ENCODE measurements at places on chromosomes 1 and 21.
A peak's percentile ranks its signal among the peaks of the same experiment; 100 is the strongest.

DNA sequence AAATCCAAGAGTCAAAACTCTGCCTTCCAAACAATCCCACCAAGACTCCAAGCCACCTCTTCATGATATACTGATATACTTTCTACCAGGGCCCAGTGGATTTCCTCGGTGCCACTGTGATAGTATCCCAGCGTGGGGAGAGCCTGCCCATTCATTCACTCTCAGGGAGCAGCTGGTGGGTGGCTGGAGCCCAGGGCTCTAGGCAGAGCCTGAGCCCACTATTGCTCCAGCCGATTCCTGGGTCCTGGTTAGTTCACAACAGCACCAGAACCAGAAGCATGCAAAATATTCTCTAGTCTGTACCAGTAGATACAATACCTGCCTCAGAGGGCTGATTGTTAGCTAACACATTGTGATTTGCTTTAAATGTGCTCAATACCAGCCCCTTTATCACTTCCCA, 831 bp downstream of the CSRP1 start:
- ATAC-seq: no peak
- H3K36me3 ChIP-seq: no peaks in the 10 kb centered on the region
- H3K4me3 ChIP-seq: peak overlapping the region; percentile 83

GRCh38 chr1:216923601-216924000, 200.4 kb upstream of the ESRRG start:
- H3K4me3 ChIP-seq: no peak overlapping the region
- H3K27ac ChIP-seq: no peak overlapping the region
- no peak for ATAC-seq
- no peaks in the 10 kb centered on the region for H3K4me1 ChIP-seq
- no peaks in the 10 kb centered on the region for H3K27me3 ChIP-seq

DNA sequence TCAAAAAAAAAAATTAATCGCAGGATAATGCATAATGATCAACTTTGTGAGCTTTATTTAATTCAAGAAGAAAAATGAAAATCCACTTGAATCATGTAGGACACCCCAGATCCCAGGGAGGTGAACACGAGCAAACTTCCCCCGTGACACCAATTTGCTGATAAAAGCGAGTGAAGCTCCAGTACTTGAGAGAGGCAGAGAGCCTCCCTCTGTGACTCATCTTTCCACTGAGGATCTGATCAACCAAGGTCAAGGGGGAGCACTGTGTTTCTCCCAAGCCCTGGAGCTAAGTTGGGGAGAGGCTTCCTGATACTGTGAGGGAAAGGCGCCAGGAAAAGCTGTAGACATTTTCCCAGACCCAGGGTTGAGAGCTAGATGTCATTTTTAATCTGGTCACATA, 160.9 kb downstream of the SLC44A5 start:
- no peak overlapping the region for H3K27ac ChIP-seq
- H3K4me3 ChIP-seq: no peak overlapping the region
- H3K4me1 ChIP-seq: no peaks in the 10 kb centered on the region

- H3K27ac ChIP-seq: no peak overlapping the region
- no peaks in the 10 kb centered on the region for H3K27me3 ChIP-seq
- H3K36me3 ChIP-seq: no peaks in the 10 kb centered on the region
- ATAC-seq: no peak
- peaks cover 5% of the 10 kb centered on the region for H3K4me1 ChIP-seq
Observed at GRCh38 chr1:230816018-230816417, 52.3 kb downstream of the C1orf198 start.

- no peaks in the 10 kb centered on the region for H3K36me3 ChIP-seq
- H3K4me3 ChIP-seq: no peak overlapping the region
- peak; percentile 80 for ATAC-seq
- H3K4me1 ChIP-seq: no peaks in the 10 kb centered on the region
Observed at GRCh38 chr1:228697207-228698016, 37.9 kb upstream of the RHOU start.

Data from gastroesophageal sphincter (tissue), 4 donors.